ENCODE measurements at places on chromosomes 3 and 15.

DNA sequence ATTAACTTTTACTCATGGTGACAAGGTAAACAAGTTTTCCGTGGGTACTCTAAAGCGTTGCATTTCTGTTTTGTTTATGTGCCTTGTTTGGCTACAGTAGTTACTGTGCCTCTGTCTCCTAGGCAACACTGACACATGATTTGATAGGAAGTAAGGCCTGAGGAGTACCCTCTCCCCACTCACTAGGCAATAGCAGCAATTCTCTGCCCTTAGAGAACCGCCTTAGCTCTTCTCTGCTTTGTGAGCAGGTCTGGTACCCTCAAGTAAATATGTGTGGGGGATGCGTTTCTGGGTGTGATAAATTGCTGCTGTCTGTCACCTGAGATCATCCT, at the start of gene IL5RA:
Gene IL5RA (minus strand): TSS at position 76 of the 332 bp plus-strand sequence. CDS start 5,390 bp downstream, outside the sequence.
- DNase-seq: no peak

GRCh38 chr3:23940775-23941174, 4.3 kb upstream of the NR1D2 start:
- DNase-seq: no peak

DNA sequence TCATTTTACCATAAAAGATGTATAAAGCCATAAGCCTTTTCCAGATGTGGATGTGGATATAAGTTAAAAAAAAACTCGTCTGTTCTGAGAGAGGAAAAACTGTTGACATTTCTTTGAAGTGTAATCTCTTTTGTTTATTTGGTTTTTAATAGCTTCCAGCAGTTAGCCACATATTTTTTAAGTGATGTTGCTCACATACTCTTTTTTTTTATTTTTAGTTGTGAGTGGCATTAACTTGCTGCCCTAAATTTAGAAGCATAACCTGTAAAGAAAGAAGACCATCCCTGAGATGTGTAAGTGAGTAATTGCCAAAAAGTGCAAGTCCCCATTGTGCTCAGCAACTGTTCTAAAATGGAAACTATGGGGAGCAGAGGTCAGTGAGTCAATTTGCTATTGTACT, 415.9 kb upstream of the MDFIC2 start:
- DNase-seq: no peak

DNA sequence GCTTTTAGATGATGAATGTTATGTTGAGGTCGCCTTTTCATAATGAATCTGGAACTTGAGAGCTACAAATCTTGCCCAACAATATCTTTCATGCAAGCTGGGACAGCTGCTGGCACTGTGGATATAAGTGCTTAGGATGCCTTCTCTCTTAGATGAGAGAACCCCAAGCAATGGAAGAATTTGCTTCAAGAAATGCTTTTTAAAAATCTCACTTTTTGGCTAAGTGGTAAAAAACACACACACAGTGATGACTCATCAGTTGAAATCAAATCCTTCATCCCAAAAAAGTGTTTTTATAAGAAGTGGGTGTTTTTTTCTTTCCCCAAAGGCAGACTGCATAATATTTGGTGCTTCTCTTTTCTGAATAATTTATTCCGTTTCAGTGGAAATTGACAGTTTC, 38.4 kb upstream of the GALNT15 start:
- DNase-seq: no peak

DNA sequence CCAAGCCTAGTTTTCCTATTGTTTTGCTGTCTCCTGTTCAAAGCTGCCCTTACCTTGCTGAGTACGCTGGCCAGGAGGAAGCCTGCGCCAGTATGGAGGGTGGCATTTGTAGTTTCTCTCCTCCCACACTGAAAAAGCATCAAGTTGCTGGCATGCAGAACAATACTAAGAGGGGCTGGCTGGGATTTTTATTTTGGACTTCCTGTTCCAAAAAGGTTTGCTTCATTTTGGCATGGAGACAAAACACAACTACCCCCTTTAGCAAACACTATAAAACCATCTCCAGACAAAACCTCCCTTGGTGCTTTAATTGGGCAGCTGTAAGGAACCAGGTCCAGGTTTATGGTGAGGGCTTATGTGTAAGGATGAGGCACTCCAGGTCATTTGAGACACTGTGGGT, 457.6 kb downstream of the PDCD6IP start:
- no peak for DNase-seq

- DNase-seq: no peak
Measured at GRCh38 chr15:36075333-36075732, 504.1 kb upstream of the CDIN1 start.

DNA sequence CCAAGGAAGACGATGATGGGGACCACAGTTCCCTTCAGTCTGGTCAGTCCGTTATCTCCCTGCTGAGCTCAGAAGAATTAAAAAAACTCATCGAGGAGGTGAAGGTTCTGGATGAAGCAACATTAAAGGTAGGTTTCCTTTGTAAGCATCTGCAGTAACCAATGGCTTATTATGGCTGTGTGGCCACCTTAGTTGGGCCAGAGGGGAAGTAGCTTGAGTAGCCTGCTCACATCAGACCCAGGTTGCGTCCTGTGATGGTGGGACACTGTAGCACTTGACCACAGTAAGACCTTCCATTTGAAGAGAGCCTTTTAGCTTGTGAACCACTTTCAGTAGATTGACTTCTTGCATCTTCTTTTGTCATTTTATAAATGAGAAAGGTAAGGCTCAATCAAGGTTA, 22.6 kb downstream of the STARD5 start:
- DNase-seq: no peak

DNA sequence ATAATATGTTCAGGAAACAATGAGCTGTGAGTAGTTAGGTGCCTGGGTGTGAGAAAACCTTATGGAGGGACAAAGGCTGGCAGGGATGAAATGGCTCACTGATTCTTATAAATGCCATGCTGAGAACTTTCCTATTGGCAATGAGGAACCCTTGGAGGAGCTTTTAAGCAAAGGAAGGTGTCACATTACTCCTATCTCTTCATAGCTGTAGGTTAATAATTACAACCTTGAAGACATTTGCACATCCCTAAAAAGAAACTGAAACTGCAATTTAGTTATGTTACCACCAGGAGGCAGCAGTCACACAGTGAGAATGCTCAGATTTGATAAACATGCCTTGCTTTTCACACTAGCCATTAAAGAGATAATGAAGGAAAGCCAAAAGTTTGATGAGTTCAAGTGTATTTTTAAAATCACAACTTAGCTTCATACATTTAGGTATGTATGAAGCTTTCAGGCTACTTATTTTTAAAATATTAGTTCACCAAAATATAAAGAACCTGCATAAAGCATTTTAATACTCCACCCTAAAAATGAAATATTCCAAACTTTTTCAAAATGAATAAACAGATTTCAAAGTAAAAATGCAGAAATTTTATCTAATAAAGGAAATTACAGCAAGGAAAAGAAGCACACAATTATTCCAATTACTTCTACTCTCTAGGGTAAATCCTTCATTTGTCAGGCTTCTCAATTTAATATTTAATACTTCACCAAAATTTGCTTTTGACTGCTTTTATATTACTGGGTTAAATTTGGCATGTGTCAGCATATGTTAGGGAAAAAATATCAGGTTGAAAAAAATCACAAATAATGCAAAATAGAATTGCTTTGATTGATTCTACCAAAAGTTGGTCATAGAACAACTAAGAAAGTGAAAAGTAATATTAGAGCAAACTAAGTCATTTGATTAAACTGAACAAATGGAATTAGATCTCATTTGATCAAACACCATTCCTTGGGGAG, 136.9 kb upstream of the SLC2A2 start:
- DNase-seq: peak; percentile 22

DNA sequence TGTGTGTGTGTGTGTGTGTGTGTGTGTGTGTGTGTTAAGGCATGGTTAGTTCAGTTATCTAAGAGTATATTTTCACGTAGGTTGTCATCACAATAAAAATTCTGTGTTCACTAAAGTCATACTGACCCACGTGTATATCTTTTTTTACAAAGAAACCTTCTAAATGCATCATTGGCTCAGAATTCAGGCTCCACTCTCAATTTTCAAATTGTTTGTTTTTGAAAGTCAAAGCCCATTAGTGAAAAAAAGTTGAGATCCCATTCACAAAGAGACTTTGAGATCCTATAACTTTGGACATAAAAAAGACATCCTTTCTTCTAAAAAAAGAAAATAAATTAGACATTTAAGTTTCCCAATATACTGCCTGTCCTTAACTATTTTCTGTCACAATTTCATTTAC, 59.3 kb downstream of the GBE1 start:
- no peak for DNase-seq

GRCh38 chr3:141476033-141476432, 10.8 kb upstream of the RASA2 start:
- no peak for DNase-seq

GRCh38 chr15:82165948-82166376, 96.6 kb downstream of the EFL1 start:
- DNase-seq: no peak

- DNase-seq: no peak
Measured at GRCh38 chr15:81182756-81183438, 13.8 kb upstream of the IL16 start.

DNA sequence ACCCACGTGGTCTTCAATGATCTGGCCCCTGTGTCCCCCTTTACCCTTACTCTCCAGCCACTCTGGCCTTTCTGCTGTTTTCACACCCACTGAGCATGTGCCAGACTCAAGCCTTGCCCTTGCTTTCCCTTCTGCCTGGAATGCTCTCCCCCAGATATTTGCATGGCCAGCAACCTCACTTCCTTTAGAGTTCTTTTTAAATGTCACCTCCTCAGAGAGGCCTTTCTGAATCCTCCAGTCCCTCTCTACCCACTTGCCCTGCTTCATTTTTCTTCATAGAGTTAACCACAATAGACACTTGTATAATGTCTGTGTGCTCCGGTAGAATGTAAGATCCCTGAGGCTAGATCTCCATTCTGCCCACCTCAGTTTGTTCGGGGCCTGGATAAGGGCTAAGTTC, 39.4 kb upstream of the TIPARP start:
- no peak for DNase-seq

DNA sequence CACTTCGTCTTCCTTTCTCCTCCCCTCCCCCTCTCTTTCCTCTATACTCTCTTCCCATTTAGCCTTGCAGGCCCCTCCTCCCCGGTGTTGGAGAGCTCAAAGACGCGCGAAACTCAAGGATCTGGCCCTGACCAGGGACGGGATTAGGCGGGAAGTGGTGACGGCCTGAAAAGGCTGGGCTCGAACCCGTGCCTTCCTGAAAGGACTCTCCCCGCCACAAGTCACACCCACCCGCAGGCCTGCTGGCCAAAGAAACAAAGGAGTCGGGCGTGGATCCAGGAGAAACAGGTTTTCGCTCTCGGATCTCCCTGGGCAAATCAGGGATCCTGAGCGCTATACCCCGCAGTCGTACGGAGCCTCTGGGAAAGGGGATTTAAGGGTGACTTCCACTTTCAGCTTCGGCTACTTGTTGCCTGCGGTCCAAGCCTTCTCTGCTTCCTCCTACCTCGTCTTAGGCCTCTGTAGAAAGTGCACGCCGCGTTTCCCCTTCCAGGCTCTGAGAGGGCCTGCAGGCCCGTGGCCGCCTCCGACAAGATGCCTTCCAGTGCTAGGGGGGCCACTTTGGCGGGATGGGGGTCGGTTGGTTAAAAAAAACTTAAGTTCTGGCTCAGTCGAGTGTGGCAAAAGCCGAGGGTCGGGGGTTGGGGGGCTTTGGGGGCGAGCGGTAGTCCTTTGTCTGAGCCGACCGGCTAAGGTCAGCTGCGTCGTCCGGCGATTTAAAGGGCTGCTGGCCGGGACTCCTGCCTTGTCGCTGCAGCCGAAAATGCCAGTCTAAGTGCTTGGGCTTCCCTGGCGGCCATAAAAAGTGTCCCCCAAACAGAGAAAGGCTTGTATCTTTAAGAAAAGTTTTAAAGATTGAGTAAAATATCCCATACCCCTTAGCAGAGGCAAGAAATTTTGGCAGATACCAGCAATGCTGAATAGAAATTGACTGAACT, 8.2 kb downstream of the ZIC4 start:
- DNase-seq: no peak

GRCh38 chr15:59501597-59501996, 63.6 kb downstream of the FAM81A start:
- DNase-seq: peak; percentile 50

DNA sequence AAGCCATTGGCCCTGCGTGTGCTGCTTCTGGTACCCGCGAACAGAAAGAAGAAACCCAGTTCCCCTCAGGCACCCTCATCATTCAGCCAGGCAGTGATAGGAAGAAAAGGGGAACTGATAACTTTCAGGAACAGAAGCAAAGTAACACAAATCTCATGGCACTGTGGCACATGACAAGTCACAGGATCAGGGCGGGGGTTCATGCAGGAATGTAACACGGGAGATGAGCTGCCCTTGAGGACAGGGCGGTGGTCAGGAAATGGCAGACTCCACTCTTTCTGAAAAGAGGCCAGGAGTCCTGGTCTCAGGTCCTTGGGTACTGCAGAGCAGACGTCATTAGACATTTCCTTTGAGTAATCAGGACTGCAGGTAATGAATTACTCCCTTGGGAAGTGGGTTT, 95.5 kb downstream of the CCNL1 start:
- DNase-seq: no peak

DNA sequence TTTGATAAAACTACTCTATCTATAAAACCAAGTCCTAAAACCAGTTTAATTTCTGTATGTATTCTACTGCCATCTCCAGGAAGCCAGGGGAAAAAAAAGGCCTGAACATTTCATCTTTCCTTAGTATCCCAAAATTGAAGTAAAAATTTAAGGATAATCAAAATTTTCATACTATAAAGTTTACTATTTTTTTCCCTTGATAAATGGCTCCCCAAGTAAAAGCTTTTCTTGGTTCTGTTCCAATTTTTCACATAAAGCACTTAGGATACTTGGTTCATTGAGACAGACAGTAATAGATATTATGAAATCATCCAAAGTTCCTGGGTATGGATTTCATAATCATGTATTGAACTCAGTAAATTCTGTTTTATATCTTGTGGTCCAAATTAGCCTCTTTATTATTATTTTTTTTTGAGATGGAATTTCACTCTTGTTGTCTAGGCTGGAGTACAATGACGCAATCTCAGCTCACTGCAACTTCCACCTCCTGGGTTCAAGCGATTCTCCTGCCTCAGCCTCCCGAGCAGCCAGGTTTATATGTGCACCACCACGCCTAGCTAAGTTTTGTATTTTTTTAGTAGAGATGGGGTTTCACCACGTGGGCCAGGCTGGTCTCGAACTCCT, 34.5 kb downstream of the ICE2 start:
- DNase-seq: no peak

DNA sequence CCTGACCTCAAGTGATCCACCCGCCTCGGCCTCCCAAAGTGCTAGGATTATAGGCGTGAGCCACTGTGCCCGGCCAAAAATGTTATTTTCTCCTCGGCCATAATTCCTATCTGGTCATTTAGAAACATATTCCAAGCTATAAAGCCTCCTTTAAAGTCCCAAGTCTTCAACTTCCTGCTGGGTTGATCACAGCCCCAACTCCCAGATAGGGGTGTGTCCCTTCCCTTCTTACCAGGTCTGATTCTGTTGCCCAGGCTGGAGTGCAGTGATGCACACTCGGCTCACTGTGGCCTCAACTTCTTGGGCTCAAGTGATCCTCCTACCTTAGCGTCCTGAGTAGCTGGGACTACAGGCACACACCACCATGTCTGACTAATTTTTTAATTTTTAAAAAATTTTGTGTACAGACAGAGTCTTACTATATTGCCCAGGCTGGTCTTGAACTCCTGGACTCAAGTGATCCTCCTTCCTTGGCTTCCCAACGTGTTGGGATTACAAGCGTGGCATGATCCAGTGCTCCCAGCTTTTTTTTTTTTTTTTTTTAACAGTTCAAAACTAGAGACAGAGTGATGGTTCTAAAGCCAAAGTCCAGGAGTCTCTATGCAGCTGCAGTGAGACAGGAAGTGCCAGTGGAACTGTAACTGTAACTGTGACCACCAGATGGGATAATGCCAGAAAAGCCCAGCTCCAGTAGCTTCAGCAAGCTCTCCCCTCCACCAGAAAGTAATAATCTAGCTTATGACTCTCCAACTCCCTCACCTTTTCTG, 8.2 kb upstream of the PRKAR2A start:
- no peak for DNase-seq

Data from GM18507 (cell line).